NCI-H187 treated with DMSO at 0.1 percent for 48 hours (cell line): ENCODE measurements at places on chromosomes 3 and 15.

GRCh38 chr3:47645551-47645950 lies 66.9 kb upstream of the CSPG5 start:
- DNase-seq: no peak

DNA sequence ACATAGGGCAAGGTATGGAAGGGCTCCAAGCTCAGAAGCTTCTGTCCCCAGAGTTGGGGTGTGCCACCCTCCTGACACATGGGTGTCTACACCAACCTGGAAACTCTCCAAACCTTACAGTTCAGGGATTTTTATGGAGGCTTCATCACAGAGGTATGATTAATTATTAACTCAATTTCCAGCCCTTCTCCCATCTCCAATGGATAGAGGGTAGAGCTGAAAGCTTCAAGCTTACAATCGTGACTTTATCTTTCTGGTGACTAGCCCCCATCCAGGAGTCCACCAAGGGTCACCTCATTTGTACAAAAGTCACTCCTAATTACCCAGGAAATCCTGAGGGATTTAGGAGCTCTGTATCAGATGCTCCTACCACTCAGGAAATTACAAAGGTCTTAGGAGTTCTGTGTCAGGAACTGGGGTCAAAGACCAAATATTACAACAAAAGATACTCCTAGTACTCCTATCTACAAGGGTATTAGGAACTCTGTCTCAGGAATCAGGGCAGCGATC lies 62.7 kb downstream of the TFDP2 start:
- DNase-seq: no peak

DNA sequence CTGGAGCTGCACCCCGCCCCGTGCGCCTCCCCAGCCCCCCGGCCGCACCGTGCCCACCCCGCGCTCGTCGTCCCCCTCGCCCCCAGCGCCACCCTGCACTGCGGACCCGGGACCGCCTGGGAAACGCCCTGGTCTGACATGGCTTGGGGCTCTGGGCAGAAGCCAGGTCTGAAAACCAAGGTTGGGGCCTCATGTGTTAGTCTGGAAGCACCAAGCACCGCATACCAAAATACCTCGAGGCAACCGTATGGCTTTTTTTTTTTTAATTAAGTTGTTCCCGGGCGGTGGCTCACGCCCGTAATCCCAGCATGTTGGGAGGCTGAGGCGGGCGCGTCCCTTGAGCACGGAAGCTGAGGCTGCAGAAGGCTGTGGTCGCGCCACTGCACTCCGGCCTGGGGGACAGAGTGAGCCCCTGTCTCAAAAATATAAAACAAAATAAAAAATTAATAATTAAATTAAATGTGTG lies 91.5 kb upstream of the CHD2 start:
- DNase-seq: no peak

DNA sequence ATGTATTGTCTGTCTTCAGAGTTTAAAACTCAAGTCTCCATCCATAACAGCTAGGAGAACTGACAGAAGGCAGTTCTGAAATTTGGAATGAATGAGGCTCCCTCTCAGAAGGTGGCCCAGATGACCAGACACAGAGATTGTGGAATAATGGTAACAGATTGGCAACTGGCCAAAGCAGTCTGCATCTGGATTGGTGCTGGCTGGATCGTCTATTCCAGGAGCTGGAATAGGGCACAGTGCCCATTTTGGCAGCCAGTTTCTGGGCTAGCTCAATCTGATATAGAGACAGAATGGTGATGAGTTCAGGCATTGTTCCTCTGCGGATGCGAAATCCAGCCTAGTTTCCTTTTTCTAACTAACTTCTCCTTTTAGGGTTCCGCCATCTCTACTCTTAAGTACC lies 851.7 kb downstream of the PDCD6IP start:
- DNase-seq: no peak

- DNase-seq: no peak
These were observed 38.0 kb downstream of the CCR3 start for GRCh38 chr3:46280105-46280797.

DNA sequence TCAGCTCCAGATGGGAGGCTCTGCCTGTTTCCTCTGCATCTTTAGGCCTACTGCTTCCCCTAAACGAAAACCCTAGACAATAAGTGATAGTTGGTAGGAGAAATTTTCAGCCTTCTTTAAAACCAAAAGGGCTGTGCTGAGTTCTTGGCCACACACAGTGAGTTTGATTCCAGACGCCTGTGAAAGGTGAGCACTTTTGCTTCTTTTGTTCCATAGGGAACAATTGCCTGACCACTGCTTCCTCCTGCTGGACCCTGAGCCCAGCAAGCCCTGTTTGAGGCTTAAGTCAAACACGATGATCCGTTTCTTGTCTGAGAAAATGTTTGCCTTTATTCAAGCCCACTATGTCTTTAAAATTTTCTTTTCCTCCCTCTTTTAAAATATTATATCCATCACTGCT lies 493.9 kb downstream of the ZIC1 start:
- no peak for DNase-seq

DNA sequence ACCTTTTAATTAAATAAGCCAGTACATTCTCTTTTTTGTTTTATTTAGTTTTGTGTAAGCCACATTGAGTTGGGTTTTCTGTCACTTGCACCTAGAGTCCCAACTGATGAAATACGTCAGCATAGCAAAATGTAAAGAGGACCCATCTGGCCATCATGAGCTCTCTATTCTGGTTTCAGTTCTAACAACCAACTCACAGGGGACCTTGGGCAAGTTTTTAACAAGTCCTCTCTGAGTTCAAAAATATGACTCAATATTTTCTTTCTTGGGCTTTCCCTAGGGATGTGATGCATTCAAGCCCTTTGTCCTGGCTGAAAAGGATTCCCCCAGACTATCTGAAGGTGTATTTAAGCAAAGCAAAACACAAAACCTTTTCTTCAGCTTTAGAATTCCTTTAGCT lies 32.9 kb downstream of the PLCH1 start:
- DNase-seq: no peak
